ENCODE measurements at places on chromosomes 4 and X.

DNA sequence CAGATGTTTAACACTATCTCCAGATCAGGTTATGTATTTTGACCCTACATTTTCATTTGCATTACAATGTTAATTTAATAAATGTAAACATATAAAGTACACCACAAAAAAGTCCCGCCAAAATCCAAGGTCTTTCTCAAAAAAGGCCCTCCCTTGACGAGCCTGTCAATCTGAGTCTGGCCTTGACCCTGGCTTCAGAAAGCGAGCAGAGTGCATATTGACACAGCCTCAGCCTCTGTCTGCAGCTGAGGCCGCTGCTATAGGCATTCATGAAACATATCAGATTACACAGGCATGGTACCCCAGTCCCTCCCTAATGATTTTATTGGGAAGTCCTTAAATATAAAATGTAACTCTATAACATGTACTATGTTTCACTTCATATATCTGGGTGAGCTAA lies 6.2 kb downstream of the MBNL3 start:
- no peak for DNase-seq

- no peak for DNase-seq
Measured at GRCh38 chr4:114163051-114163450, 183.6 kb upstream of the ARSJ start.

GRCh38 chrX:153502796-153503195 lies 8.0 kb downstream of the BGN start:
- no peak for DNase-seq

- no peak for DNase-seq
Measured at GRCh38 chrX:23013366-23013765, 13.6 kb downstream of the DDX53 start.

GRCh38 chr4:161656594-161656993 lies 507.2 kb downstream of the FSTL5 start:
- no peak for DNase-seq

GRCh38 chr4:142278171-142278570 lies 567.9 kb downstream of the INPP4B start:
- DNase-seq, result no peak

DNA sequence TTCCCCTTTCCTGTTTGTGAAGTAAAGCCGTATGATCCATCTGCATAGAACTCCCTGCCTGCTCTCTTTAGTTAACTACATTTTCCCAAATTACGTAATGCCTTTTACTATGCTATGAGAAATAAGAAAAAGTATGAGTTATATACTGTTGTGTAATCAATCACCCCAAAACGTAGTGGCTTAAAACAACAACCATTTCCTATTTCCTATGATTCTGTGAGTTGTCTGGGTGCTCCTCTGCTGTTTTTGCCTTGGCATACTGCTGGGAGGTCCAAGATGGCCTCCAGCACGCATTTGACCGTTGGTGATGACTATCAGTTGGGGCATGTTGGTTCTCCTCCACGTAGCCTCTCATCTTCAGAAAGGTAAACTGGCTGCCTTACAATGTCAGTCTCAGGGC lies 39.8 kb downstream of the BBS12 start:
- no peak for DNase-seq

- no peak for DNase-seq
Measured at GRCh38 chr4:138164208-138164607, 77.9 kb downstream of the SLC7A11 start.

DNA sequence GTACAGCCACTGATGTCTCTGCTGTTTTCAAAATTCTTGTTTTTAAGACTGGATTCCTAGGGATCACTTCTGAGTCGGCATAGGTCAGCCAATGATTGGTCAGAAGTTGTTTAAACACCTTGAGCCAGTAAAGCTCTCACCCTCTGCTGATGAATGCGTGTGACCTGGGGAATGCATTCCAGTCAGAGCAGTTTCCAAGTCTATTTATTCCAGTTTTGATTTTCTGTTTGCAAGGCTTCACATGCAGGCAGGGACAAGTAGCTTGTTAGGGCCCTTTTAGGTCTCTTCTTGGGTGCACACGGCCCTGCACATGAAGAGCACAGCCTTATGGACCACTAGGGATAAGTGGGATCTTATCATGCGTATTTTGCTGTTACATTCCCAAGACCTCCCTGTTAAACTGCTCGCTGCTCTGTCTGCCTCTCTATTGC lies 47.0 kb downstream of the KLHL15 start:
- DNase-seq, result no peak

- DNase-seq, result no peak
Measured at GRCh38 chrX:42073448-42073847, 150.1 kb upstream of the CASK start.

- DNase-seq, result no peak
Measured at GRCh38 chr4:13793020-13793710, 165.6 kb upstream of the BOD1L1 start.

GRCh38 chrX:150767475-150768131 lies 74.4 kb downstream of the MTMR1 start:
- DNase-seq, result peak; percentile 3

DNA sequence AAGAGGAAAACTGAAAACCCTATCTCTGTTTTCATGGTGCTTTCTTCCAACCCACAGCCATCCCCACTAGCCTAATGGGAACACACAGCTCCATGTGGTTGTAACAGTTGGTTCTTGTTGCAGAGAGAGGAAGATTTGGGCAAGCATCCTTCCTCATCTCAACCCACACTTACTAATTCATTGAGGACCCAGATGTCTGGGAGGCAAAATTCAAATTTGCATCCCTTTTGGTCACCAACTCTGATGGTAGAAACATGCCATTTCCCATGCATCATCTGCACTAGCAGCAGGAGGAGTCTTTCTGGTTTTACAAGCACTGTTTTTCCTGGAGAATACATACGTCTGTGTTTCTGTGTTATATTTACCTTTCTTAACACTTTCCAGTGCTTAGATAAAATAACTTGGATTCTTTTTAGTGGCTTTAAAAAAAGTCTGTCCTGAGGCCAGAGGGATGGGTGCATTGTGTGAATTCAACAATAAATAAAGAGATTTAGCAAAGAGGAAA lies 301.0 kb downstream of the KCTD8 start:
- no peak for DNase-seq

- no peak for DNase-seq
Measured at GRCh38 chr4:55554453-55555030, 7.8 kb upstream of the CLOCK start.

- DNase-seq, result no peak
Measured at GRCh38 chr4:177441061-177441802, 1.0 kb downstream of the AGA start.

DNA sequence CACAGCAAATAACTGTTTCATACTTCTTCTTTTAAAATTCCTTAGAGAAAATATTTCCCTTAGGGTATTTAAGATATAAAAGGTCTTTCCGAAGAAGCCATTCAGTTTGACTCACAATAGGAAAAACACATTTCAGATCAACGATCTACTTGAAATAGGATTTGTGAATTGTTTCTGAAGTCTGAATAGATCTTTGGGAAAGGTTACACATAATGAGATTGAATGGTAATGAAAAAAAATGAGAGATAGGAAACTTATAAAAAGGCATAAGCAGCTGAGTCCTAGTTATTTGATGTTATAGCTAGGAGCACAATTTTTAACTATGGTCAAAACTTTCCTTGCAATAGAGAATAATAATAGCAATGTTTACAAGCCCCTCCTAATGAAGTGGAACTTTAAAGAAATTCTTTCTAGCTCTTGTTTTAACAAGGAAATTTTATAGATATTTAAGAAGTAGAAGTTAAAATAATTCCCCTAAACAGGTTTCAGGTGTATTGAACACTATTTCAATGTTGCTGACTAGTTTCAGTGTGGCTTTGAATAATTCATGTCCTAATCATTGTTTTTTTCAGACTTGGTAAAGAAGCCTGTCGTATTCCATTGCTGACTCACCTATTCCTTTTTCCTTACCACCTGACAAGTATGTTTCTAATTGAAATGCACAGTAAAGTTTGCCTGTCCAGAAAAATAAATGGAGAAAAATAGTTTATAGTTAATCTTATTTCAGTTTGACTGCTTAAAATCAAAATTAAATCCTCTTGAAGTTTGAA lies 89.1 kb downstream of the PCDH18 start:
- DNase-seq, result no peak

- no peak for DNase-seq
Measured at GRCh38 chrX:150364347-150365050, 1.4 kb downstream of the MAMLD1 start.

- no peak for DNase-seq
Measured at GRCh38 chrX:153408871-153409351, 2.4 kb upstream of the ZFP92 start.

GRCh38 chr4:3335385-3335784 lies 42.6 kb downstream of the RGS12 start:
- no peak for DNase-seq
